Activated T-cell treated with anti-CD3 and anti-CD28 coated beads, Interleukin-2, amount 50 U/mL, for 48 hours (primary cell): ENCODE measurements at places on chromosomes 5 and 9.

GRCh38 chr9:128304971-128305288 lies 17.3 kb downstream of the TRUB2 start:
- DNase-seq = no peak

GRCh38 chr9:15612962-15613361 lies 60.1 kb downstream of the CCDC171 start:
- DNase-seq = no peak

DNA sequence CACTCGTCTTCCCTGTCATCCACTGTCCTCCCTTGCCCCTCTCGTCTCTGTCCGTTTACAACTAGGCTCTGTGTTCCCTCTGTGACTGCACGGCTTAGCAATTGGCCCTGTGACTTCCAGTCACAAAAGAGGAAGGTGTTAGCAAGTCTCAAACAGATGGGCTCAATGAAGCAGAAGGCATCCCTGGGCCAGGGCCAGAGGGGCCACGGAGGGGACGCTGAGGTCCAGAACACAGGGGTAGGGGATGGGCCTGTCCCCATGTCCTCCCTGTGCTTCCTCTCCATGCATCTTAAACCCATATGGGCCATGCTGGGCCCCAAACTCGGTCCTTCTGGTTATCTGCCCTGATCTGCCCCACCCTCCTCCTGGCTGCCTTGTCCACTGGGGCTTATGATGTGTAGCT lies at the start of gene CD72:
Gene CD72, minus strand, starts transcription at position 89 of the 403 bp plus-strand sequence. CDS start 110 bp downstream, outside the sequence.
- DNase-seq = no peak

DNA sequence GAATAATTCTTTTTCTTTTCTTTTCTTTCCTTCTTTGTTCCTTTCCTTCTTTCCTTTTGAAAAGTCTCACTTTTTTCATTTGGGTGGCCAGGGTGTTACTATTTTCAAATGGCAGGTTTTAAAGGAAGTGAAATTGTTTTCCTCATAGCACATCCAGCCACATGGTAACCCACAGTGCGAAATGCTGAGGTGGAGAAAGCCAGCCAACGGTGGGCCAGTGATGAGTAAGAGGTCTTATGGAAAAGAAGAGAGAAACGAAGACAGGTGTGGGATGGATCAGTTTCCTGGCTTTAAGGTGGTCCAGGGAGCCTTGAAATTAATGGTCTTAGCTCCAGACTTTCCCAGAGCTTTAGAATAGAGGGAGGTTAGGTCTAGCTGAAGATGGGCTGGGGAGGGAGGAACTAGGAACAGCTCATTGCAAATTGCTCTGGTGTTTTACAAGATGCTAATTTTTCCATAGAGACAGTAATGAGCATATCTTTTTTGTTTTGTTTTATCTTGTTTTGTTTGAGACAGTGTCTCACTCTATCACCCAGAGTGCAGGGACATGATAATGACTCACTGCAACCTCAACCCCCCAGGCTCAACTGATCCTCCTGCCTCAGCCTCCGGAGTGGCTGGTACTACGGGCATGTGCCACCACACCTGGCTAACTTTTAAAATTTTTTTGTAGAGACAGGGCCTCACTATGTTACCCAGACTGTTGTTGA lies 17.8 kb downstream of the ITK start:
- peak; percentile 75 for DNase-seq

GRCh38 chr9:37707748-37708147 lies 45.9 kb upstream of the TRMT10B start:
- DNase-seq = no peak

- peak; percentile 58 for DNase-seq
Measured at GRCh38 chr9:7974335-7974960, 174.9 kb upstream of the DMAC1 start.

GRCh38 chr5:54281960-54282692 lies 28.2 kb downstream of the ARL15 start:
- DNase-seq = no peak

DNA sequence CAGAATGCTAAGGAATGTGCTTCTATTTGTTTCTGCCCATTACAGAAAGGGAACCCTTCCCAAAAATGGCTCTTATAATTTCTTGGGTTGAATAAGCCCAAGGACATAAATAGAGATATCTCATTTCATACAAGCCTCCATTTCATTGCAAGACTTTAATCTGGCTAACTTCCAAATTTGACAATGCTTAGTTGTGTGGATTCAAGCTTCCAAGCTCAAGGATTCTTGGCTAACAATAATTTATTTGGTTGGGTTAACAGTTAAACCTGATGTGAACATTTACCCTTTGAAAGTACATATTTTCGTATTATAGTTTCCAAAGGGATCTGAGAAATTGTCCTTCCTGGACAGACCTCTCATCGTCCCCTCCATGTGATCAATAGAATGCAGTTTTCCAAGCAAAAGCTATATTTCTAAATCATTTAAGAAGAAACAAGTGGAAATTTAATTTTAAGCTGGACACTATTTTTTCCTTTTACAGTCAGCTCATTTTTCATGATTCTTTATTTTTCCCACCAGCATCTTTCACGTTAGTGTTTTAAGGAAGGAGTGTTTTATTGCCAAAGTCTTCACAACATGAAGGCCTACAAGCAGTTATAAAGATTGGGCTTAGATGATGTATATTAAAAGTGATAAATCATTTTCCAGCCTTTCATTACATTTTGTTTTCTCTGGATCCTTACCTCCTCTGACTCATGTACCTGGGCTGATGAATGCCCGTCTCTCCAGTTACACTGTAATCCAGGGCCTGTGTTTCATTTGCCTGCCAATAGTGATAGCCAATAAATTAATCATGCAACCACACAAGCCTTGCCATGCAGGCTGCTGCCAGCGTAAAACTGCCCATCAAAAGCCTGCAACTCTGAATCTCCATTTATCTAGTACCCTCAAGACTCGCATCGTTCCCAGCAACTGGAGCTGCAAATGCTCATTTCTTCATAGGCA lies 176.7 kb downstream of the NTRK2 start:
- no peak for DNase-seq
